ENCODE measurements at places on chromosomes 1 and 21.

- no peak for DNase-seq
Measured at GRCh38 chr1:14538335-14538734, 60.1 kb upstream of the KAZN start.

DNA sequence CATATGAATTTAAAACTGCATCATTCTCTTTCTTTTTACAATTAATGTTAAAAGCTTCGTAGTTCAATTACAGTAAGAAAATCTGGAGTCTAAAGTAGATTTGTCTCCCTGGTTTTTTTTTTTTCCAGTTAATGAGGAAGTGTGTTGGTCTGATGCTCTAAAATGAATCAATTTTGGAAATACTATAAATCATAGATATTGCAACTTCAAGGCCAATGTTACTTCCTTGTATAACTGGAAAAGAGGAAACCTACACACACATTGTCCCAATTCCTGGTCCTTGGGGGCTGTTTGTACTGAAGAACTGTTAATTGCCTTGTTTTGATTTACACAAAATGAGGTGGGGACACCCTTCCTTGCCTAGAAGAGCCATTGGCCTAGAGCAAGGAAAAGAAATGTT, 107.2 kb downstream of the RGS2 start:
- no peak for DNase-seq

GRCh38 chr21:14741256-14741655, 195.1 kb upstream of the SAMSN1 start:
- no peak for DNase-seq

DNA sequence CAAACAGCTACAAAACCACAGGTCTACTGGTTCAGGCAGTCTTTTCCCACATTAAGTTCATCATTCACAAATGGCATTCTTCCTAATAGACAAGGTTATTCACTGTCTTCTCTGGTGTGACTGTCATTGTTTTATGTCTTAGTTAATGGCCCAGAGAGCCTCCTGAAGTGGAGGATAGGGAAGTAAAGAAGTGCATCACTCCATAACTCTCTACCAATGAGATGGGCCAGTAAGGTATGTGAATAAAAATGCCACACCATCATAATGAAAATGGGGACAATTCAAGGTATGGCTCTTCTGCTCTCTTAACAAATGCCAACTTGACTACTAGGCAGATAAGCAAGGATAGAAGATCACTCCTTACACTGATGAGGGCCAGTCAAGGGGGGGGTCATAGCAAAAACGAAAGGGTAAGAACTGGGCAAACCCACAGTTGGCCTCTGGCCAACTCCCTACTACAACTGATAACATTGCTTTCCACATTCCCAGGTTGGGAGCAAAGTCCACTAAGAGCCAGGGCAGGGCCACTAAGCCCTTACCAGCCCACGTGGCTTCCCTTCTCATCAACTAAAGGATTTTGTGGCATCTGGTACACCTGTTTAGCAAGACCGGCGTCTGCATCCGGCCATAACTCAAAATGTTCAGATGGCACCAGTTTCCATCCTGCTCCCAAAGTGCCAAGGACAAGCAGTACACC, 10.0 kb downstream of the PABPC4 start:
- no peak for DNase-seq

- no peak for DNase-seq
Measured at GRCh38 chr1:34007760-34008159, 143.9 kb downstream of the HMGB4 start.

- no peak for DNase-seq
Measured at GRCh38 chr1:58830291-58830690, 46.4 kb upstream of the JUN start.

DNA sequence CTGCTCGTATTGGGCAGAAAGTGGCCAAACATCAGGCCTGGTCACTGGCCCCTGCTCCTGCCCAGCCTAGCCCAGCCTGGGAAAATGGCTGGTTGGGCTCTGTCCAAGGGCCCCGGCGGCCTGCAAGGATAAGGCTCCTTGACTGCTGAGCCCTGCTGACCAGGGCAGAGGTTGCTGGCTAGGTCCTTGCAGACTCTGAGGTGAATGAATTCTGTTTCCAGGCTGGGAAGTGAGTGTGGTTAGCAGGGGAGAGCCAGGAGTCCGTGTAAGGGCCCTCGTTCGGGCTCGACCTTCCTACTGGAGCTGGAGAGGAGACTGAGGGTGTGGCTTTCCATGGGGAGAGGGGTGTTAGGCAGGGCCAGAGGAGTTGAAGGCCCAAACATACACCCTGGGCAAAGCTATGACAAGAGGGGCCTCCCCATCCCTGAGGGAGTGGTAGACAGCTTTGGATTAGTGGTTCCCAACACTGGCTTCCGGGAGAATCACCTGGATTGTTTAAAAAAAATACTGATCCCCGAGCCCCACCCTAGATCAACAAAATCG, 20.6 kb downstream of the CSF1 start:
- no peak for DNase-seq

GRCh38 chr1:5611851-5612250, 380.4 kb downstream of the NPHP4 start:
- no peak for DNase-seq

GRCh38 chr1:184771190-184771691, 16.6 kb upstream of the EDEM3 start:
- peak; percentile 98 for DNase-seq

- no peak for DNase-seq
Measured at GRCh38 chr1:33384040-33384812, 46.7 kb downstream of the PHC2 start.

GRCh38 chr1:151948506-151948905, 39.2 kb upstream of the THEM4 start:
- DNase-seq = no peak

- DNase-seq = no peak
Measured at GRCh38 chr1:22763487-22764200, 53.0 kb downstream of the EPHB2 start.

DNA sequence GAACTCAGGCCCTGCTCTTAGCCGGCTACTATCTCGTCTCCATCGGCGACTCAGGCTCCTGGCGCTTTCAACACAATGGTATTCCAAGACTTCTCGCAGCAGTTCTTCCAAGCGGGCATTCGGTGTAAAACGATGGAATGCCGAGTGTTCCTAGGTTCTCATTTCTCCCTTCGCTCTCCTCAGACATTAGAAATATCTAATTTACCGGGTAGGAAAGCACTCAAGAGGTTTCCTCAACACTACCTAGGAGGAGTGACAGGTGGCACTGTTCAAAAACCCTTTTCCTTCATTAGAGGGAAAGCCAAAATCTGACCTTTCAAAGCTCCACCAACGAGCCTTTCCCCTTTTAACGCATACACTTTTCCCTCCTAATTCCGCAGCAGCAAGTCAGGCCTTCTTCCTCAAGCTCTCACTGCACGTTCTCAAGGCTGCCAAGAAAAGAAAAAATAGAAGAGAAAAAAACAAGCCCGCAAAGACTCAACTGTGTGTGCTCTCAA, 601 bp downstream of the UBE2G2 start:
- no peak for DNase-seq

DNA sequence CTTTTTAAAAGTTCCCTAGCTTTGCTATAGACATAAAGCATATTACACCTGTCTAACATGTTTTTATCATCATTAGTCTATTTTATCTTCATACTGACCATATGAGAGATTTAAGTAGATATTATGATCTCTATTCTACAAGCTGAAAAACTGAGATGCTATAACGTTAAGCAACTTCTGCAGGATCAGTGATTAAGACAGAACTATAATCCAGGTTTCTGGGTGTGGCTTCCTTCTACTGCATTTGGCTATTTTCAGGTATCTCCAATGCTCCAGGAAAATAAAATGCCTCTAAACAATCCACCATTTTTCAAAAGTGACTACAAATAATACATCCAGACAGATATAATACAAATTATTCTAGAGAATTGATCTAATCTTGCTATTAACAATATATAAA, 53.4 kb downstream of the RGS2 start:
- no peak for DNase-seq

DNA sequence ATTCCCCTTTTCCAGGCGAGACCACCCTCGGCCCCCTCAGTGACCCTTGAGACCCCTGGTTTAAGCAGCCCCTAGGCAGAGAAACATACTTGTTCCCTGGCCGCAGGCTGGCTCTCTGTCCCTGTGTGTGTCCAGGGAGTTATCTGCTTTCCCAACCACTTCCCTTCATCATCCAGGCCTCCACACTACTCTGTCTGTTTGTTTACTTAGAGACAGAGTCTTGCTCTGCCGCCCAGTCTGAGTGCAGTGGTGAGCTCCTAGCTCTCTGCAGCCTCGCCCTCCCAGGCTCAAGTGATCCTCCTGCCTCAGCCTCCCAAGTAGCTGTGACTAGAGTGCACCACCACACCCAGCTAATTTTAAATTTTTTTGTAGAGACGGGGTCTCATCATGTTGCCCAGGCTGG, 5.8 kb upstream of the VWA1 start:
- DNase-seq = no peak

GRCh38 chr1:51061231-51061918, 40.7 kb upstream of the C1orf185 start:
- DNase-seq = no peak

- DNase-seq = no peak
Measured at GRCh38 chr1:235024711-235025421, 103.8 kb downstream of the TOMM20 start.

DNA sequence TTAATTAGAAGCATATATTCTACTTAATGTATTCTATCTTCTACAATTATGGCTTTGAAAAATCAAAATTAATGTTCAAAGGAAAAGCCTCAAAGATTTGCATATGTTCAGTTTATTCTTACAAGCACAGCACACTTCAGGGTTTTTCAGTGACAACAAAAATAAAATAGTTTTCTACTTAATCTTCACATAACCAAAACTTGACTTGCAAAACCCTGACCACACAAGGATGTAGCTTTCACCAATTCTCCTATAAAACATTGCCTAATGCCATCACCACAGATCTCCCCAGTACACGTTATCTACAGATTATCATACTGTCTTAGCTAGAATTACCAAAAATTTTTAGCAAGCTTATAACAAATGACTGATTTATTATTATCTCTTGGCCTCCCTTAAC, 23.3 kb downstream of the LPAR3 start:
- no peak for DNase-seq

GRCh38 chr21:34227386-34227852, 136.4 kb upstream of the KCNE2 start:
- no peak for DNase-seq

DNA sequence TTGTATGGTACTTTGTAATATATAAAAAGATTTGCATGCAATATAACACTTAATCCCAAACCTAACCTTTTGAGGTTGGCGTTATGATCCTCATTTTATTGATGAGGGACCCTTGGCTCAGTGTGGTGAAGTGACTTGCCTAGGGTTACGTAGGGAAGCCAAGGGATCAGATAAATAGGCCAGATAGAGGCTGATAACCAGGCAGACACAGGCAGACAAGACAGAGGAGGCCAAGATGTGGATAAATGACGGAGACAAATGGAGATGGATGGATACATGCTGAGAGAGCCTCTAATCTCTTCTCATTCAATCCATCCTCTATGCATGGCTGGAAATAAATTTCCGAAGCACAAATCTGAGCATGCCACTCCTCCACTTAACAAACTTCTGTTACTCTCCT, 136.9 kb upstream of the SPATA6 start:
- no peak for DNase-seq

GRCh38 chr1:183609313-183609712, 19.1 kb upstream of the NCF2 start:
- DNase-seq = no peak

- no peak for DNase-seq
Measured at GRCh38 chr1:172883844-172884243, 166.9 kb downstream of the TNFSF18 start.

- no peak for DNase-seq
Measured at GRCh38 chr1:92314024-92314423, 15.2 kb downstream of the RPAP2 start.

DNA sequence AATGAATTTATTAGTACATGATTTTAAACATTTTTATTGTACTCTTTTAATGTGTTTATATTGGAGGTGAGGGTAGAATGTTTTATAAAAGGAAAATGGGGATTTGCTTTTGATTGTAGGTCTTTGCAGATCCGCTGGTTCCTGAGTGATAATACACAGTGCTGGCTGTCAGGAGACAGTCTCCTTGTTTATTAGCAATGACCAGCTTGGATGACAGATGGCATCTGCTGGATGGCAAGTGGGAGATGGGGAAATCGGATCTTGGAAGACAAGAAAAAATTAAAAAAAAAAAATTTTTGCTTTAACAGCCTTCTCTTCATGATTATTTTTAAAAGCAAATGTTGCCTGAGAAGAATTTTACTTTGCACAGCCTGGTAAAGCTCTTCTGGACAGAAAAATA, 4.4 kb upstream of the PHTF1 start:
- no peak for DNase-seq

GRCh38 chr1:212431644-212432043, 1.1 kb upstream of the NENF start:
- DNase-seq = no peak

GRCh38 chr1:101506541-101507164, 269.8 kb downstream of the S1PR1 start:
- no peak for DNase-seq

DNA sequence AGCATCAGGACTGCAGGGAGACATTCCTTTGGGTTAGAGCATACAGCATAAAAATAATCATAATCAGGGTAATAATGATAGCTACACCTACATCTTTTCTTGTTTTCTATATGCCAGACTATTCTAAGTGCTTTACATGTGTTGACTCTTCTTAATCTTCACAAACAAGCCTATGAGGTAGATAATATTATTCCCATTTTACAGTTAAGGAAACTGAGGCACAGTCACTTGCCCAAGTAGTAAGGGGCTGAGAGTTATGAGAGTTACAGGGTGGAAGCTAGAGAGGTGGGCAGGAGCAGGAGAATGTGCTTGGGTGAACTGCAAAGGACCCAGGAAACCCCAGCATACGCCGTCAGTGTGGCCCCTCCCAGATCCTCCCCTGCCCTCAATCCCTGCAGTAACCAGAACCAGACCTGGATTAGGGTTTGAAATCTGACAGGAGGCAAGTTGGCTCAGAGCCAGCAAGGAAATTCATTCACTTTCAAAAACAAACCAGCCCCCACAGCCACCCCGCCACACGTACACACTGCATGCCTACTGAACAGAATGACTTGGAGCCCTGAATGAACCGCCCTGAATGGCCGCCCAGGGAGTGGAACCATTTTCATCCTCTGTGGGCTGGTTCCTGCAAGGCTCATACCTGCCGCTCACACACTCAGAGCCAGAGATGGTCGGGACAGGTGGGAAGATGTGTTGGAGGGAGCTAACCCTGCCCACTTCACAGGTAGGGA, 126.1 kb downstream of the TRABD2B start:
- no peak for DNase-seq

- DNase-seq = no peak
Measured at GRCh38 chr1:3459940-3460671, 5.6 kb downstream of the ARHGEF16 start.

- no peak for DNase-seq
Measured at GRCh38 chr1:10632691-10633090, 157.9 kb downstream of the PEX14 start.

- no peak for DNase-seq
Measured at GRCh38 chr1:201021630-201022492, 1.7 kb downstream of the KIF21B start.
